Hepatocyte (in vitro differentiated cells): ENCODE measurements at places on chromosomes 4 and X. TPM values are rescaled to one million over a fixed set of nuclear protein-coding genes. Genes with fewer than 3 reads are reported as not detected.

DNA sequence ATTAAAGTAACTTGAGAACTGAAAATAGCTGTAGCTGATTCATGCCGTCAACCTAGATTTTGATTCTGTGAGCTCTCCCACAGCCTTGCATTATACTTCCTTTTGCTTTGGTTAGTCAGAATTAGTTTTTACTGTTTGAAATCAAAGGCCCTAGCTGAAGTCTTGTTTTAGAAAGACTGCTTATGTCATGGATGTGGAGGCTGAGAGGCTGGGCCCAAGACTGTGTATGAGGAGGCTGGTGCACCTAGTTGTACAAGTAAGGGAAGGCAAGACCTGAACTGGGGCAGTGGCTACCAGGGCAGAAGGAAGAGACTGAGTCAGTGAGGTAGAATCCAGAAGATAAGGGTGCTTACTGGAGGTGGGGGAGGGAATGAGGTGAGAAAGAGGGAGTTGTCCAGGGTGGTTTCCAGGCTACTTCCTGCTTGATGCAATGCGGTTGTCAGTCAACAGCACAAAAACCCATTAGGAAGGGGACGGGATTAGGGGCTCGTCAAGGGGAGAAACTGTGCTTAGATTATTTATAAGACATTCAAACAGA lies 76.2 kb upstream of the PAGE3 start:
- no peak for DNase-seq

DNA sequence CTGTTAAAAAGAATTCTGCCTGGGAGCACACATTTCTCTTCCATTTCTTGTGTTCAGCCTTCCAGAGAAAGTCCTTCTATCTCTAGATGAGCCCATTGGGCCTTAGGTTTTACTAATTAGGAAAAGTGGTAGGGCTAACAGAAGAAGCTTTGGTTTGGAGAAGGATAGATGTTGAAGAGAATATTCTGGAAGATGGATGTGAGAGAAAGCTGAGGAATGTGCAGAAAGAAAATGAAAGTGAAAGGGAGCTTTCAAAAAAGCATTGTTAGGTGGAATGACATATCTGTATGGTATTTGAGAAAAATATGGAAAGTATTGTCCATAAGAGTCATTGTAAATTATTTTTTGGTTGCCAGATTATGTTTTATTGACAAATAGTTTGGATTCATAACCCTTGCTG lies 474.8 kb upstream of the SLIT2 start:
- DNase-seq, result no peak

- DNase-seq, result no peak
These were observed 102.6 kb upstream of the LNX1 start for GRCh38 chr4:53693909-53694308.

- no peak for DNase-seq
These were observed 61.2 kb downstream of the TMEM150C start for GRCh38 chr4:82500435-82501153.

CMC4 gene
- 16.3 and 18.4 TPM in 2 replicates for polyA plus RNA-seq
